ENCODE measurements at places on chromosomes 11 and 22. TPM values are rescaled to one million over a fixed set of nuclear protein-coding genes. Genes with fewer than 3 reads are reported as not detected.

Gene CARNS1
- 4.4 TPM for polyA plus RNA-seq

Gene MOGAT2
- polyA plus RNA-seq = 1.2 TPM

Gene TRIM49C
- polyA plus RNA-seq = not detected

Gene POU2F3
- 0.41 TPM for polyA plus RNA-seq

Gene C22orf42
- not detected for polyA plus RNA-seq

Gene MRPL48
- 58.2 TPM for polyA plus RNA-seq

Gene RTN4R
- polyA plus RNA-seq = 3.8 TPM

Data from left renal cortex interstitium (tissue), 4 donors.